ENCODE measurements at places on chromosomes 4 and X. TPM values are rescaled to one million over a fixed set of nuclear protein-coding genes. Genes with fewer than 3 reads are reported as not detected.

ZDHHC9 gene
- total RNA-seq: 37.5 TPM

ADH7 gene
- not detected for total RNA-seq

BANK1 gene
- 0.16 TPM for total RNA-seq

TEX13B gene
- total RNA-seq: not detected

OTUD5 gene
- 50.5 TPM for total RNA-seq

TSC22D3 gene
- total RNA-seq: 17.1 TPM

CENPE gene
- total RNA-seq: 25.1 TPM

TMEM154 gene
- total RNA-seq: 1.9 TPM

ERCC6L gene
- total RNA-seq: 7.7 TPM

GPC3 gene
- not detected for total RNA-seq

TMSB15B gene
- total RNA-seq: 2.3 TPM

TAF7L gene
- 0.34 TPM for total RNA-seq

HSFX1 gene
- total RNA-seq: 0.54 TPM

HTR2C gene
- not detected for total RNA-seq

IL2RG gene
- not detected for total RNA-seq

C4orf50 gene
- total RNA-seq: not detected

CAMK2D gene
- 89.4 TPM for total RNA-seq

All from HFFc6 (cell line).